ENCODE measurements at places on chromosomes 6 and 20.

GRCh38 chr20:59325142-59325523 lies 24.7 kb downstream of the EDN3 start:
- DNase-seq, result no peak

- DNase-seq, result no peak
Observed at GRCh38 chr6:53998303-53998702, 112.9 kb upstream of the MLIP start.

DNA sequence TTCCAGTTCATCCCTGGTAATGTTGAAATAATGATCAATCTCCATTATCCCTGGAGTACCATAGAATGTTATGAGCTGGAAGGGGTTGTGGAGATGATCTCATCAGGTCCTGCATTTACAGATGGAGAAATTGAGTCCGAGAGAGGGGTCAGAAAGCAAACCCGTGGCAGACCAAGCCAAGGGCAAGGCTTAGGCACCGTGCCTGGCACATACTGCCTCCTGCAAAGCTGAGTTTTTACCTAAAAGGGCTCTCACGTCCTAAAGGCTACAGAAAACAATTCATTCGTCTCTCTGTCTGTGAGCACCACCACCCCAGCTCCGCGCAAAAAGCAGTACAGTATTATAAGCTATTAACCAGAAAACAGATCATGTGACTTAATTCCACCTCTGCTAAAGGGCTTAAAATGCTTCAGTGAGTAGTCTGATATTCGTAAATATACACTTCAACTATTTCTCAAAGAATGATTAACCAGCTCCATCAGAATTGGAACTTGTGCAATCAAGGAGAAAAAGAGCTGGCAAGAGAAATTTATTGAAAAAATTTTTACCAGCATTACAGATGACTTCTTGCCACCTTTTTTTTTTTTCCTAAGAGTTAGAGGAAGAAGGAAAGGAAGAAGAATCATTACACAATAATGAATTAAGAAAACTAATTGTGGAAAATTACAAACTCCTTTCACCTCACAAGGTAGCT lies 3.4 kb upstream of the PARD6B start:
- peak; percentile 38 for DNase-seq

GRCh38 chr6:3266170-3266569 lies 7.4 kb downstream of the PSMG4 start:
- no peak for DNase-seq

DNA sequence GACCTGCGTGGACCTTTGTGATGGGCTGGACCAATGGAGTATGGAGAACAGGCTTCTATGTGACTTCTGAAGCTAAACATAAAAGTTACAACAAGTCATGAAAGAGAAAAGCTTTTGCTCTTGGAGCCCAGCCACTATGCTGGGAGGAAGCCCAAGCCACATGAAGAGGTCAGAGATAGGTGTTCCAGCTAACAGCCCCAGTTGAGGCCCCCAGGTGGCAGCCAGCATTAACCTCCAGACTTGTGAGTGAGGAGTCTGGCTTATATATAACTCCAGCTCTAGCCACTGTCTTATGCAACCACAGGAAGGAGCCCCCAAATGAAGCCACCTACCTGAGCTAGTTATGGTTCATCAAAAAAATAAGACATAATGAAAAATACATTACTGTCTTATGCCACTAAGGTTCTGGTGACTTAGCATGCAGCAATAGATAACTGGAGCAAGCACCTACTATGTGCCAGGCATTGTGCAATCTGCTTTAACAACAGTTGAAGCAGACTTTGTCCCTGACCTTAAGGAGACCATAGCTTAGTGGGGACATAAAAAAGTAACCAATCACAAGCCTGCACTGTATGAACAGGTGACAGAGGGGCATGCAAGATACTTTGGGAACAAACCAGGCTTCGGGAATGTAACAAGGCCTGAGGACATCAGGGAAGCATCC lies 599.6 kb downstream of the PTPRT start:
- DNase-seq, result peak; percentile 56

DNA sequence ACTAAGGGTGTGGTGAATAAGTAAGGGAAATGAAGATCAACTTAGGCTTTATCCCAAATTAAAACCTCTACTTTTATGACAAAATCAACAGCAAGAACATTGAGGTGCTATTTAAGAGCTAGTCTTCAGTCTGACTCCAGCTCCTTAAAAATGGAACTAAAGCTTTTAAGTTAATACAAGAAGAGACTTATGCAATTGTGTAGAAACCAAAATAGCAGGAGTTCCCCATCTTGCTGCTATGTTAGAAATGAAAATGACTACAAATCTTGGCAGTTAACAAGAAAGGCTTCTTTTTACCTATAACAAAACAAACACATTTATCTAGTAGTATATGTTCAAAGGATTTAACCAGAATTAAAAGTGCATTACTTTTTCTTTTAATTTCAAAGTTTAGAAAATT lies 25.7 kb downstream of the HMGN3 start:
- no peak for DNase-seq

GRCh38 chr6:170235391-170236125 lies 55.3 kb downstream of the DLL1 start:
- DNase-seq, result no peak

DNA sequence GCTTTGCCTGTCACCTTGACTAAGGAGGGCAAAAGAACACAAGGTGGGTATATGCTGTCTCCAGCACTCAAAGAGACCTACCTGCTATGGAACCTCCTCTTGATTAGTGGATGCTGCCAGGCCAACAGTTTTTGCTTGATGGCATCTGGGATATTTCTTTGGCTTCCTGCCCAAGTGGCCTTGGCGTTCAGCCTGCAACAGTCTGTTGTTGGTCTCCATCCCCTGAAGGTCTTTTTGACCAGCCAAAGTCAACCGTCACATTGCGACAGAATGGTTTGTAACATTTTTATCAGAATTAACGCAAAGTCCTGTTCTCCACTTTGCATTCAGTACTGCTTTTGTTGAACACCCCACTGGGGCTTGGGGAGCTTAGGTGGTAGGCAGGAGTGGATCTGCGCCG lies 37.1 kb downstream of the SERPINB1 start:
- no peak for DNase-seq

DNA sequence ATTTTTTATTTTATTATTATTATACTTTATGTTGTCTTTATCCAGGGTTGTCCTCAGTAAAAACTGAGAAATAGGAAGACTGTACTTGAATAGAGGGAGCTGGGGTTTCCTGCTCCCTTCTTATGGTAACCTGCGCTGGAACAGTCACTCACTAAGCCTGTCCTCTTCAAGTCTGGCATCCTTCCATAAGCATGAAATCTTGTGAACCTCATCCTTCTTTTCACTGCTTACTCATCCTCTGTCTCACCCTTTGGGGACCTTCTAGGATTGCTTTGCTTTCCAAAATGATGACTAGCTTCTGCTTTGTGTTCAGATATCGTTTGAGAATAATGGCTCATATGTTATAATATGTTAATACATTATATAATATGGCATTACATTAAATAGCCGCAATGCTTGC lies 90.6 kb downstream of the C6orf118 start:
- DNase-seq, result no peak

DNA sequence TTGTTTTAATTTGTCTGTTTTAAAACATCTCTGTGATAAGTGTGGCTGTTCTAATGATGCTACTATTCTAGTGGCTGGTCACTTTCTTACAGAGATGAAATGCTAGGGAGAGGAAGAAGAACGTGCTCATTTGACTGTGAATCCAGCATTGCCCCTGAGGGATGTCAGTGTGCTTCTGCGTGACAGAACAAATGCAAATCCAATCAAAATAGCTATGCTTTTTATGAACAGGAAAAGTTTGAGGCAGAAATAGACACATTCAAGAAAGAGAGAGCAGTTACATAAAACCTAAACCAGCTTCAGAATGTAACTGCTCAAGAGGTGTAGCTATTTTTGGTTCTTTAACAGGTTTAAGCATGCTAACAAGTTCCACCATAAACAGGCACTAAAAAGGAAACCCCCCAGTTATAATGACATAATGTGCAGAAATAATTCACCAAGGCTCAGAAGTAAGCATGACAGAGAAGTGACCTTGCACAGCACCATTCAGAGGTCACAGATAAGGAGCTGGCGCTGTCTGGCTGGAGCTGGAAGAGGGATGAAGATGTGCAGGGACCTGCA lies 385.3 kb downstream of the EPM2A start:
- DNase-seq, result no peak

DNA sequence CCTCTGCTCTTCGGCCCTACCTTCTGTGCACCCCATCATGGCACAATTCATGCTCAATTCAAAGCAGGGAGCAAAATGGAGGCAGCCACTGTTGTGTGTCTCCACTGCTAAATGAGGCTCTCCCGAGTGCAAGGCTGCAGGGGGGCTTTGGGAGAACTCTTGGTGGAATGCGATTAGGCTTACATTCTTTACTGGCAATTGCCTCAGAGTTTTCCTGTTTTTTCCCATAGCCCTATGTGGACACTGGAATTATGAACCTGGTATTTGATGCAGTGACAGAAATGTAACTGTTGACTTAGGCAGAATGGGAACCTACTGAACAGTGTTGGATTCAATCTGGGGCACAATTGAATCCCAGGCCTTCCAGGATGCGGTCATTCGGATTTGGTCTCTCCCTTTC lies 187.9 kb upstream of the GMDS start:
- no peak for DNase-seq

DNA sequence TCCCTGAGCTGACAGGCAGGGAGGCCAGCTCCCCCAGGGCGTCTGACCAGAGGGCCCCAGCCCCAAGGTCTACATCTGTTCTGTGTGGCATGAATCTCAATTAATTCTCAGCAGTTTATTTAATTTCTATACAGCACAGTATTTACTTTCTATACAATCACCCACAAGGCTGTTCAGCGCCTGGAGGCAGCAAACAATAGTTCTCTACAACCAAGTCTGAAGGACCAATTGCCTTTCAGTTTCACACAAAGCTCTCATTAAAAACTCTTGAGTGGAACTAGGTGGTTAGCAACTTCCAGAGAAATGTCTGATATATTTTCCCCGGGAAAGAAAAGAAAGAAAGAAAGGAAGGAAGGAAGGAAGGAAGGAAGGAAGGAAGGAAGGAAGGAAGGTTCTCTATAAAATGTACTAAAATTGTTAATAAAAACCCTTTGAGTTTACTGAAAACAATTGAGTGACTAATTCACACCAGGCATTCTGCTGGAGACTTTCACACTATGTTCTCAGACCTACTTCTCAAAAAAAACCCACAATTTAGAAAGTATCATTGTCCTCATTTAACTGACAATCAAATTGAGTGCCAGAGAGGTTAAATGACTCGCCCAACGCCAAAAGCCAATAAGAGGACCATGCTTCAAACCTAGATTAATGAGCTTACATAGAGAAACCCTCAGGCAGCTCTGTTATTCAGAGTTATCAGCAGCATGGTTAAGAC lies 62.5 kb downstream of the METTL24 start:
- no peak for DNase-seq

DNA sequence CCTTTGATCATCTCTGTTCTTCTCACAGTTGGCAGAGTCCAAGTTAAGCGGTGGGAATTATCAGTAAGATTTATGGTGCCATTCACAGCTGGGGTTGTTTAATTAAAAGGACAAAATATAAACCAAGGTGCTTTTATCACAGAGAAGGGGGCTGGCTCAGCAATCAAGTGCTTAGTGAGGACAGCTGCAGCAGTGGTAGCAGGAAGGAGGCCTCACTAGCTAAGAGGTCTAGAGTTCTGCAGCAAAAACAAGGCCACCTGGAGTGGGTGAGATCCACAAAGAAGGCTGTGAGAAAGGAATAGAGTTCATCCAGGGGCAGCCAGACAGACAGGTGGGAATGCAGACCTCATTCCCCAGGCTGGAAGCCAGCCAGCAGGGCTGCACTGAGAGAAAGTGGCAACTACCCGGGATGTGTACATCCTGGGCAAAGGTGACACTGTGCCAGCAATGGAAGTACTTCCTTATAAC lies 37.1 kb downstream of the PIGU start:
- peak; percentile 81 for DNase-seq

GRCh38 chr6:55009131-55009530 lies 162.6 kb downstream of the FAM83B start:
- peak; percentile 74 for DNase-seq

GRCh38 chr6:63637865-63638445 lies 2.4 kb downstream of the PHF3 start:
- no peak for DNase-seq

DNA sequence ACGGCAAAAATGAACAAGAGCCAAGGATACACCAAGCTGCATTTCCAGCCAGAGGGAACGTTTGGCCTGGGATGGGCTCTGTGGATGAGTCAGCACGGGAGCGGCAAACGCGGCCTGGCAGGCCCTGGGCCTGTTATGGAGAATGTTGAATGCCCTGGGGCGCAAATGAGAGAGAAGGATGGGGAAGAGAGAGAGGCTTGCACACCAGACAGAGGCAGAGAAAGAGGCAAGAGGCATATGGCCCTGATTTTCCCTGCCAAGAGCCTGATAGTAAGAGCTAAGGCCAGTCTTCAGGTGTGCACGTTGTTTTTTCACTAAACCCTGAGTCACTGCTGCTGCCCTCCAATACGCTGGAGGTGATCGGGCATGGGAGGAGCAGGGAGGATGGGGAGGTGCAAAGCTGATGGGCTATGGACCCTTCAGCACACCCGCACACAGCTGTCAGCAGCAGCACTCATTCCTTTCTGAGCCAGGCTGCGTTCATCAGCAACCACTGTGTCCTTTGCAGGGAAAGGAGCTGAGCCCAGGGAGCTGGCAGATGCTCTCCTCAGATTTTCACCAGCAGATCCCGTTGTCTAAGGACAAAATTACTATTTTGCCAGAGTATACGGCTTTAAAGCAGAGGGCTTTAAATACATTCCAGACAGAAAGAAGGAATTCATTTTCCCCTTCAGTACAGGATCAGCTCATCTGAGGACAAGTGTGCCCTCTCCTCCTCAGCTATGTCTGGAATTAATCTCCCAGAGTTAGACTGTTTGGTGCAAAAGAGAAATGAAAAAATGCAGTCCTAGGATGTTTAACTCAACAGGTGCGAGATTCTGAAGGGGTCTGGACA lies 61.7 kb upstream of the SLC22A23 start:
- no peak for DNase-seq

DNA sequence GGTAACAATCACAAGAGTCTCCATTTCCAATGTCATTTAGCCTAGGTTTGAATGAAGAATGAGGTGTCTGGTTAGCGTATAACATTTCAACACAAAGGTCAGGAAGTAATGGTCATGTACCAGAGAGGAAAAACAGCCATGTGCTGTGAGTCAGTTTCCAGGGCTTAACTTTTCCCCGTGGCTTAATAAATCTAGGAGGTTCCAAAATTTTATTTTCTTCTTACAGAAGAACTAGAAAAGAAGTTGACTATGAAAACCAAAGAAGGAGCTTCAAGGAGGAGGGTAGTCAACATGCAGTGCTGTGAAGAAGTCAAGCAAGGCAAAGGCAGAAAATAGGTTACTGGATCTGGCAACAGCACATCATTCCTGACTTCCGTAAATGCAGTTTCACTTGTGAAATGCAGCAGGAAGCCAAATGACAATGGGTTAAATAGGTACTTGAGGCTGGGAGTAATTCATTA lies 8.4 kb upstream of the GABRR2 start:
- DNase-seq, result no peak

GRCh38 chr20:54097236-54097529 lies 26.8 kb upstream of the BCAS1 start:
- no peak for DNase-seq

GRCh38 chr6:17054647-17055046 lies 47.2 kb upstream of the STMND1 start:
- DNase-seq, result no peak

- DNase-seq, result no peak
Observed at GRCh38 chr6:10396785-10397184, 18.1 kb downstream of the TFAP2A start.

- no peak for DNase-seq
Observed at GRCh38 chr6:135030056-135030473, 24.6 kb downstream of the HBS1L start.

GRCh38 chr20:39670988-39671387 lies 708.8 kb downstream of the DHX35 start:
- DNase-seq, result no peak

Measured in endodermal cell (in vitro differentiated cells).